ENCODE measurements at places on chromosomes 3 and 15. TPM values are rescaled to one million over a fixed set of nuclear protein-coding genes. Genes with fewer than 3 reads are reported as not detected.

The TMEM266 gene
- polyA plus RNA-seq = not detected

The TUSC7 gene
- polyA plus RNA-seq = not detected

The SOX2 gene
- polyA plus RNA-seq = 2.1 TPM

The RTP1 gene
- not detected for polyA plus RNA-seq

The MEX3B gene
- 4.2 TPM for polyA plus RNA-seq

Measured in A549 (cell line).